ENCODE measurements at places on chromosomes 2 and 18.

DNA sequence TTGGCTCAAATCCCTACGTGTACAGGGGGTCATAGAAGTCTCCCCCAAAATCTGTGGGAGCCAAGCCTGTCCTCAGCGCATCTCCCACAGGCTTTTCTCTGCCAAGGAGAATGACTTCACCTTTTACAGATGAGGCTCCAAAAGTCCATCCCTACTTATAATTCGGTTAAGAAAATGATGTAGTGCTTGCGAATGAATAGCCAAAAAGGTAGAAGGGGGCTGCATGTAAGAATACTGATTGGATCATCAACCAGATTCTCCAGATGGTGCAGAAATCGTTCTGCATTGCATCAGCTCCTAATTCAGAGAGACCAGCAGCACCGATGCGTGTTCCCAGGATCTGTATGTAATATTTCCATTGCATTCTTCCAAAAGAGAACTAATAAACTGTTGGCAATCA, 91.9 kb downstream of the EPHA4 start:
- no peak for DNase-seq

DNA sequence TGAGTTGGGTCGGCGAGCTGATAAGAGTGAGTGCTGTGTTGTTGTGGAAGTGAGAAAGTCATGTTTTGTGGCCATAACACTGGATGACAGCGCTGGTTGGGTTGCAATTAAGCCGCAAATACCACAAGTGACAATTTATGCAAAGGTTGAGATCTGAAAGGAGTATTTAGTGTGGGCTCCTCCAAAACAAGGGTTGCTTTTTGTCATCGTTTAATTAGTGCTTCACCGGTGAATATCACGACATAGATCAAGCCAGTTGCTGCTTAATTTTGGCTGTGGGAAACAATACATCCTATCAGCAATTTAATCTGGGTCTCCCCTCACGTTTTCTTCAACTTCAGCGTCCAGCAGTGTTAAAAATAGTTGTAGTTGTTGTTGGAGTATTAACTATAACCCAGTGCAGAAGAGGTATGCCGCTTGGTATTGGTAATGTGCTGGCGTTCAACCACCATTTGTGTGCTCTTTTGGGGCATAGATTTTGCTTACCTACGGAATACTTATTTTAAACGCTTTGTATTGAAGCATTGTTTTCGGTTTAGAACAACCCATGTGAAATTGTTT, 662 bp downstream of the ACVR2A start:
- no peak for DNase-seq

DNA sequence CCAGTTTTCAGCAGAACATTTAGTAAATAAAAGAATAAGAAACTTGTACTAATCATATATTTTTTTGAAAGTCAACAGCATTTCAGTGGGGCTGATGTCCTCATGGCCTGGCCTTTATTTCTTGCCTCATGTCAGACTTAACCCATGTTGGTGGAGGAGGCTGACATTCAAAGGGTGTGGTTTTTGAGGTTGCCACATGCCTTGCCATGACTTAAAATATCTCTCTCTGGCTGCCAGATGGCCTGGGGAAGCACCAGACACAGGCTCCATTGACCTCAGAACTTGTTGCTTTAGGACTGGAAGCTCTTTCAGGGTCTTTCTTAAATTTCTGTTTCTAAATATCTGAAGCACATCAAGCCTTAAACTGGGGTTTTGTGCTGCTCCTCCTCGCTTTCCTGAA, 32.5 kb upstream of the CD28 start:
- DNase-seq: peak; percentile 88

- no peak for DNase-seq
Observed at GRCh38 chr18:58567453-58568196, 61.3 kb downstream of the ALPK2 start.

DNA sequence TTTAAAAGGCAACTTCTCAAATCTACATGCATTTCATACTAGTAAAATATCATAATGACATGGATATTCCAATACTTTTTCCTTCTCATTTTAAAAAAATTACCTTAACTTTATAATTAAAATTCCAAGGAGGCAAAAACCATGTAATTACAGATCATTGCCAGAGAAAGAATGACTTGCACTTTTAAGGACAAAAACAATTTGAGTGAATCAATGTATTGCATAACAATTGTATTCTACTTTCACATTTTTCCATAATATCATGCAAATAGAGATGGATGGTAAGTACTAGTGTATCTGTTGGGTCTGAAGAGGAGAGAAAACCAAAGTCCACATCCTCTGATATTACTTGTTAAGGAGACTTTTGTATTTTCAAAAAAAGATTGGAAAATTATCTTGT, 89.5 kb upstream of the NCK2 start:
- DNase-seq: no peak

DNA sequence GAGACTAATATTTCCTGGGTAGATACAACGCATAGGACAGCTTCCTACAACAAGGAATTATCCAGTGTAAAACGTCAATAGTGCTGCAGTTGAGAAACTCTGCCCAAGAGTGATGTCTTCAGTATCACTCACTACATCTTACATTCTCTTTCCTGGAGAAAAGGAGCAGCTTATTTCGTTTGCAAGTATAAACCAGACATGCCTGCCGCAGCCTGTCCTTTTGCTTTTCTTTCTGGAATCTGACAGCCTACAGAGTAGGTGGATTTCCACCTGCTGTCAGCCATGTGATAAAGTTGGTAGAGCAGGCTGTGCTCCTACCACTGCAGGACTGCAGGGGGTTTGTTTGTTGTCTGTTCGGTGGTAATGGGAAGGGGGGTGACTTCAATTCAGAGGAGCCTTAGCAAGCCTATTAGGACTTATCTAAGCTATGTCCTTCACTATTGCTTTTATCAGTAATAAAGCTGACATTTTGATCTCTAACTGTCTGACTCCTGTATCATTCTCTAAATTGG, 439.1 kb downstream of the GRB14 start:
- DNase-seq: no peak

DNA sequence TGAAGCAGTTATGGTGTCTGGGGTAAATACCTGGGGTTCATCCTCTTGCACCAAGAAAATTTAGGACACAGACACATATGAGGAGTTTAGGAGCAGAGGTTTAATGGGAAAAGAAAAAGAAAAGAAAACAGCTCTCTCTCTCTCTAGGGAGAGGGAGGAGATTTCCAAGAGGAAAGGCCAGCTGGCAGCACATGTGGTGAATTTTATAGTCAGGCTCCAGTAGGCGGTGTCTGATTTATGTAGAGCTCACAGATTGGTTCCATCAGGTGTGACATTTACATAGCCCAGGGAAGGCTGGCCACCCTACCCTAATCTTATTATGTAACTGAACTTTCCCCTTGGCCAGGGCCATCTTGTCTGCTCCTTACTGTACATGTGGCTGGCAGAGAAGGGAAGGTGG, 297.5 kb upstream of the RGPD4 start:
- DNase-seq: no peak

DNA sequence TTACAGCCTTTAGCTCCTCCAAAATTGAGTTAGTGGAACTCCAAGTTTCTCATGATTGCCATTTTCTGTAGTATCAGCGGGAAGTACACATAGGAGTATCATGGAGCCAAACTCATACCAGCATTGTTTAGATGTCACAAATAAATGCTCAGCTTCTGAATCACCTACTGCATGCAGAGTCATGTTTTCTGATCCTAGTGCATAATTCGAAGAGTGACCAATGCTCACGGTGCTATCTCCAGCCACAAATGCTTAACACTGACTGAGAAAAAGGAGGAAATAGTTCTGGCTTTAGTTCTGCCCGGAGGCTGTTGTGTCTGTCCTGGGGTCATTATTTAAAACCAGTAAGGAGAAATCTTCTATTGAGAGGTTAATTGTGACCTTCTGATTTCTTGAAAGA, 45.4 kb upstream of the LRATD1 start:
- DNase-seq: no peak

GRCh38 chr2:208134928-208135586, 5.4 kb upstream of the CRYGC start:
- DNase-seq: peak; percentile 55

DNA sequence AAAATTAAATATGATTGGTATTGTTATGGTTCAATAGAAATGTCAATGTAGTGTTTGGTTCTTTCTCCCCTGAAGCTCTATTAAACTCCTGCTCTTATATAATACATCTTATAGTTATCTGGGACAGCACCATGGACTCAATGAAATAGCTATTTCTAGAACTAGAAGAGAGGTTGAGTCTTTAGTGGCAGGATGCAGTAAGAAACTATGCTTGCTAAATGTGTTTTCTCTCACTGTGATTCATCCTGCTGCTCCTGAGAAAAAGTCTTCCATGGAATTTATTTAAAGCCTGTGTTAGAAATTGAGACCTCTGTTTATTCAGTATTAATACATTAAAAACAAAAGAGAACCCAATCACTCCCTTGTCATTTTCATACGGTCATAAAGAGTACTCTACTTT, 61.5 kb downstream of the G6PC2 start:
- DNase-seq: no peak

- DNase-seq: no peak
Observed at GRCh38 chr18:49878567-49879270, 65.4 kb upstream of the ACAA2 start.

GRCh38 chr18:9568186-9568585, 46.2 kb downstream of the PPP4R1 start:
- DNase-seq: no peak

- DNase-seq: no peak
Observed at GRCh38 chr2:209834767-209835166, 63.1 kb downstream of the UNC80 start.

DNA sequence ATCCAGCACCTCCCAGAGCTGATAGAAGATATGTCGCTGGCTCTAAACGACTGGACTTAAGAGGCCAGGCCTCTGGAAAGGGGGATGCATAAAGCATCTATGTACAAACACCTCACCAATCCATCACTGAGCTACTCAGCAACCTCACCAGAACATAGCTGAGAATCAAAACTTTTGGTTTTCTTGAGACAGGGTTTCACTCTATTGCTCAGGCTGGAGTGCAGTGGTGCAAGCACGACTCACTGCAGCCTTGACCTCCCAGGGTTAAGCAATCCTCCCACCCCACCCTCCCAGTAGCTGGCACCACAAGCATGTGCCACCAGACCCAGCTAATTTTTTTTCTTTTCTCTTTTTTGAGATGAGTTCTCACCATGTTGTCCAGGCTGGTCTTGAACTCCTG, 62.9 kb upstream of the MSH6 start:
- DNase-seq: no peak

DNA sequence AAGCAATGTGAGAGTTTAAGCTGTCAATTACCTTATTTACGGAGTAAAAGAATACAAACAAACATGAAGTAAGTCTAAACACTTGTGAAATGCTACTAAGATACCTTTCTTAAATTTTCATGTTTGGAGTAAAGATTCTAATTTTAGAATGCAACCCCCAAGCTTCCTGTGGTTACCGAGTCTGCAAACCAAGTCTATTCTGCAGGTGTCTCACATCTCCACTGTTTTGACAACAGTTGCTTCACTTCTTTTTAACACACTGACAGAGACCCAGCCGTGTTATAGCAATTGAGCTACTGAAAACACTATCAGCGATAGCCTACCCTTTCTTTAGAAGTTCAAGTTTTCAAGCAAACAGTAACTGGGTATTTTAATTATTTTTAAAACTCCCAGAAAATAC, 608.3 kb downstream of the ERBB4 start:
- DNase-seq: peak; percentile 53

- DNase-seq: no peak
Observed at GRCh38 chr2:158134655-158135054, 33.0 kb downstream of the UPP2 start.

- no peak for DNase-seq
Observed at GRCh38 chr2:34498561-34498960, 899.5 kb upstream of the FAM98A start.

DNA sequence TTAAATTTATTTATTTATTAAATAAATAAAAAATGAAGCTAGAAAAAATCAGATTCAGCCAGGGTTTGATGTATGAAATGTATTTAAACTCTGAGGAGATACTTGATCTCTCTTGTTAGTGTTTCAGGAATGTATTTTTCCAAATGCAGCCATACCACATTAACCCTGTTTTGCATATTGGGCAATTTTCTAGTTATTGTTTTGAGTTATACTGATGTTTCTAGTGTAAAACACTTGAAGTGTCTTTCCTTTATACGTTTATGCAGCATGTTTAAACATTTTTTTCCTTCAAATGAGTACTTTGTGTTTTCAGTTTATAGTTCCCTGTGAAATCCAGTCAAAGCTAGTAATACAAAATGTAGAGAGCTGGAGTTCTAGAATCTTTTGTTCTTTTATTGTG, 69.9 kb downstream of the WDR7 start:
- DNase-seq: no peak

DNA sequence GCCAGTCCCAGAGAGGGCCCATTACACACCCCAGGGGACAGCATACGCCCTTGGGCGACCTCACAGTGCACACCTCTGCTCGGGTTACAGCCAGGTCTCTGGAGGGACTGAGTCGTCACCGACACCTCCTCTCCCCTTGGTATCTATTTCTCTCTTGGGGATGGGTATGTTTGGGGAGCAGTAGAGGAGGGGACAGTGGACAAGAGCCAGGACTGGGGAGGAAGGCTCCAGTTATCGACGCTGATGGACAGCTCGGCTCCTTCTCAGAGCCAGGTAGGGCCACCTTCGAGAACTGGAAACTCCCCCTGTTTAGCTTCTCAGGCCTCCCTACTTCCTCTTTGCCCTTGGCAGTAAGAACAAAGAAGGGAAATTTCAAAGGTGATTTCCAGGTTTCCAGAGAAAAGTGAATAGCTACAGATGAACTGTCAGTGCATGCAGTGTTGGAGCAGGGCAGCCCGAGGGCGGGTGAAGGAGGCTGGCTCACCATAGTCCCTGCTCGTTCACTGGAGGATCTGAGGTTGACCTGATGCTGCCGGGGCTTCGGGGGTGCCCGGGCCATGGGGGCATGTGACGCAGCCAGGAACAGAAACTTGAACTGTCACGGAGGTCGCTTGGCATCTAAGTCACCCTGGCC, 4.4 kb upstream of the SEMA4C start:
- no peak for DNase-seq

DNA sequence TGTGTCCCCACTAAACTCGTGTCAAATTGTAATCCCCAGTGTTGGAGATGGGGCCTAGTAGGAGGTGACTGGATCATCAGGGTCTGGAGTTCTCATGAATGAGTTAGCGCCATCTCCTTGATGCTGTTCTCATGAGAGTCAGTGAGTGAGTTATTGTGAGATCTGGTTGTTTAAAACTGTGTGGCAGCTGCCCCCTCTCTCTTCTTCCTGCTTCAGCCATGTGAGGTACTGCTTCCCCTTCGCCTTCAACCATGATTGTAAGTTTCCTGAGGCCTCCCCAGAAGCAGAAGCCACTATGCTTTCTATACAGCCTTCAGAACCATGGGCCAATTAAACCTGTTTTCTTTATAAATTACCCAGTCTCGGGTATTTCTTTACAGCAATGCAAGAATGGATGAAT, 50.4 kb downstream of the AP1S3 start:
- no peak for DNase-seq

GRCh38 chr2:120865656-120866055, 130.0 kb downstream of the GLI2 start:
- DNase-seq: no peak

DNA sequence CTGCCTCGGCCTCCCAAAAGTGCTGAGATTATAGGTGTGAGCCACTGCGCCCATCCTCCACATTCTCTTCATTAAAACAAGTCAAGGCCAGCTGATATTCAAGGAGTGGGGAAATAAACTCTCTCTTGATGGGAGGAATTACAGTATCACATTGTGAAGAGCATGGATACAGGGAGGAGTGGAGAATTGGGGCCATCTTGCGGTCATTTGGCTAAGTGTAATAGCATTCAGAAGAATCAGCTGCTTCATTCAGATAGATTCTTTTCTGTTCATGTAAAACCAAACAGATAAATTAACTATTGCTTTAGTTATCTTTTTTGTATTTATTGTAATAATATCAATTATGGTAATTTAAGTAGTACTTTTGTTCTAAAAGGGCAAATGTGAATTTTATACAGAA, 156.3 kb downstream of the UBR3 start:
- no peak for DNase-seq

GRCh38 chr2:136251885-136252585, 134.1 kb upstream of the CXCR4 start:
- no peak for DNase-seq

Measured in DND-41 (cell line).